ENCODE measurements at places on chromosomes 12 and 14. TPM values are rescaled to one million over a fixed set of nuclear protein-coding genes. Genes with fewer than 3 reads are reported as not detected.

GRCh38 chr14:36301159-36301558 is 19.3 kb downstream of the MBIP start:
- peaks cover 14% of the 10 kb centered on the region for H3K36me3 ChIP-seq
- no peak for DNase-seq
- no peaks in the 10 kb centered on the region for H3K27me3 ChIP-seq
- no peak overlapping the region for H3K4me3 ChIP-seq

DNA sequence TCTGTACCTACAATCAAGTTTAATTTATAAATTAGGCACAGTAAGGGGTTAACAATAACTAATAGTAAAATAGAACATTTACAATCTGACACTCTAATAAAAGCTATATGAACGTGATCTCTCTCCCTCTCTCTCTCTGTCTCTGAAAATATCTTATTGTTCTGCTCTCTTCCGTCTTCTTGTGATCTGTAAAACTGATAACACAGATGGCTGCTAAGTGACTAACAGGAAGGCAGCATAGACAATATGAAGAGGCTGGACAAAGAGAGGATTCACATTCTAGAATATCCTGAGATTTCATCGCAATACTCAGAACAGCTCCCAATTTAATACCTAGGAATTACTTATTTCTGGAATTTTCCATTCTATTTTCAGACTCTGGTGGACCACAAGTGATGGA is 827.2 kb downstream of the FLRT2 start:
- H3K4me3 ChIP-seq: no peak overlapping the region
- H3K27me3 ChIP-seq: no peaks in the 10 kb centered on the region
- no peak for DNase-seq
- H3K36me3 ChIP-seq: no peaks in the 10 kb centered on the region
- no peaks in the 10 kb centered on the region for H3K4me1 ChIP-seq

DNA sequence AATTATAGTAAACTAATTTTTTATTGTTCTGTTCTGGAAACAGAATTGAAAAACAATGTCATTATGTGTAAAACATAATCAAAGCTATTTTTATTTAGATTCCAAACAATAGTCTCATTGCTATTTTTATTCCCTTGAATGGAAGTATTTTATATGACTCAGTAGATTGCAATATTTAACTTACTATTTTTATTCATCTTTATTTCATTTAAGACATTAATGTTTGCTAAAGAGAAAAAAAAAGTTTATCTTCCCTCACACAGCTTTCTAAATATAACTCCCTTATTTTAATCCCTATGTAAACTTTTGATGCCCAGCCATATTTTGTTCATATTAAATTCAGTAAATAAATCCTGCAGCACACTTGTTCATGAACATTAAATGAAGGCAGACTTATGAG is 622.4 kb downstream of the SLC6A15 start:
- no peaks in the 10 kb centered on the region for H3K4me1 ChIP-seq
- H3K27me3 ChIP-seq: no peaks in the 10 kb centered on the region
- no peak for DNase-seq
- no peak overlapping the region for H3K27ac ChIP-seq

DNA sequence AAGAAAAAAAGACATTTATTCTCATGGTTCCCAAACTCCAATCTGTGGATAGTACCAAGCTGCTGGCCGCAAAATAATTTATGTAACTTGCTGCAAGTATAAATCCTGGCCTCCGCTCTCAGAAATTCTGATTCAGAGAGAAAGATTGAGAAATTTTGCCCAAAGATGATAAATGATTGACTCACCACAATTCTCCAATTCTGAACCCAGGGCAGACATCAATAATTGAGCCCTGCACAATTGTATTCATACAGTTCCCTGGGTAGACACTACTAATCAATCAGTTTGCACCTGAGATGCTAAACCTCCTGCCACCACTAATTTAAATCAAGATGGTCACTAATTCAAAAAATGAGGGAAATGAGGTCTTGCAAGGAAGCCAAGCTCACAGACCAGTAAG is 38.2 kb downstream of the TRPV4 start:
- DNase-seq: no peak
- no peaks in the 10 kb centered on the region for H3K4me1 ChIP-seq
- H3K27ac ChIP-seq: no peak overlapping the region

DNA sequence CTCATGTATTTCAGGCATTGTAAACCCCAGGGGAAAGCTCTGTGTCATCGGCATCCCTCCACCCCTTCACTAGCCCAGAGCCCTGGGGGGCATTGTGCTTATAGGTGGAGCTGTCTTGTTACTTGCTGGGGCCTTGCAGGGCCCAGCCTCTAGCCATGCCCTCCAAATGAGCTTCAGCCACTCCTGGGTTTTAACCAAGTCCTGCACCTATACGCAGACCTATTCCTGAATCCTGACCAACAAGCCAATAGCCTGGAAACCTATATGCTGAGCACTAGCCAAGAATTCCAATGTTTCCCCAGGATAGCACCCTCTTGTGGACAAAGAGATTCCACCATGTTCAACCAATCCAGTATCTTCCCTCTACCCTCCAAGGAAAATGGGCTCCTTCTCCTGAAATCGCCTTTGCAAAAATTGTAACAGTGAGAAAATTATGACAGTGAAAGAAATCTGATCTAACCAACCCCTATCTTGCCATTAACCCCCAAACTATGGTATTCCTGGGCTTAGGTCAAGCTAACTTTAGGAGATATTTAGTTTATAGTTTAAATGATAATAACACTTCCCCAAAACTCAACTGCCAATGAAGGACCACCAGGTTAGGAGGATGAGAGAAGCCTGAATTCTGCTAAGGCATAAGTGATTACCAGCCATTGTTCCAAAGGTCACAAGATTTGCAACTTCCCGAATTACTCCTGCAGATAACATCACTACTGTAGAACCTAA is 55.5 kb downstream of the TTC7B start:
- DNase-seq: peak; percentile 30
- peaks cover 13% of the 10 kb centered on the region for H3K4me1 ChIP-seq
- H3K4me3 ChIP-seq: no peak overlapping the region
- no peak overlapping the region for H3K27ac ChIP-seq

DNA sequence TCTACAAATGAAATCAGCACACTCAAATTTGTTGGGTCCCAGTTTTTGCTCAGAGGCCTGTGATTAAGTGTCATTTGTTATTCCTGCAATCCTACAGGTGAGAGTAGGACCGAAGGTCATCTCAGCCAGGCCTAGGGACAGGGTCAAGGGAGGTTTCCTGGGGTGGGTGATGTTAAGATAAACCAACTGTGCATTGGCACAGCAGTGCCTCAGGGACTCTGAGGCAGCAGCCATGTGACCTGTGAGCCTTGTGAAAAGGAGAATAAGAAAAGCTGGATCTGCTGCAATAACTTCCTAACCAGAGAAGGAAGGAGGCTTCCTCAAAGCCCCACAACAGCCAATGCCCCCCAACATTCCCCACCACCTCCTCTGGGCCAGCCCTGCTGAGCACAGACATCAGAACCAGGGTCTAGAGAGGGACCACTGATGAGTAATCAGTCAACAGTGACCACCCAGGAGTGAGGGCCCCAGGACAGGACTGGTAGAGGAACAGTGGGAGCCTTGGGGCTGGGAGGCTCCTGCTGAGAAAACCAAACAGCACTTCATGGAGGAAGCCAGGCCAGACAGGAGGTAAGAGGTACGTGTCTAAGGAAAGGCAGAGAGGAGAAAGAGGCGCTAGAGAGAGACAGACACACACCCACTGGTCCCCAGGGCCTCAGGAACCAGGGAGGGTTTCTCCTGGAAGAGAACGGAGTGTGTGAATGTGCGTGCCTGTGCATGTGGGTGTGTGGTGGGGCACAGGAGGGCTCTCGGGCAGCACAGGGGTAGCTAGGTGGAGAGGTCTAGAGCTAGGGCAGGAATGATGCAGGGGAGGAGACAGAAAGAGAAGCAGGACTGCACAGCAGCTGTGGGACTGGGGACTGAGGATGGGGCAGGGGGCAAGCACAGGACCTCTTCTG is 82.4 kb downstream of the ITPK1 start:
- H3K27me3 ChIP-seq: no peaks in the 10 kb centered on the region
- peak overlapping the region; percentile 10 for H3K27ac ChIP-seq
- H3K36me3 ChIP-seq: peaks cover 2% of the 10 kb centered on the region
- no peak overlapping the region for H3K4me3 ChIP-seq

GRCh38 chr12:56188778-56189098 is 545 bp downstream of the SMARCC2 start:
- peaks cover 20% of the 10 kb centered on the region for H3K36me3 ChIP-seq
- H3K27me3 ChIP-seq: no peaks in the 10 kb centered on the region
- H3K27ac ChIP-seq: peak overlapping the region; percentile 88
- DNase-seq: no peak
- peaks cover 15% of the 10 kb centered on the region for H3K4me1 ChIP-seq

DNA sequence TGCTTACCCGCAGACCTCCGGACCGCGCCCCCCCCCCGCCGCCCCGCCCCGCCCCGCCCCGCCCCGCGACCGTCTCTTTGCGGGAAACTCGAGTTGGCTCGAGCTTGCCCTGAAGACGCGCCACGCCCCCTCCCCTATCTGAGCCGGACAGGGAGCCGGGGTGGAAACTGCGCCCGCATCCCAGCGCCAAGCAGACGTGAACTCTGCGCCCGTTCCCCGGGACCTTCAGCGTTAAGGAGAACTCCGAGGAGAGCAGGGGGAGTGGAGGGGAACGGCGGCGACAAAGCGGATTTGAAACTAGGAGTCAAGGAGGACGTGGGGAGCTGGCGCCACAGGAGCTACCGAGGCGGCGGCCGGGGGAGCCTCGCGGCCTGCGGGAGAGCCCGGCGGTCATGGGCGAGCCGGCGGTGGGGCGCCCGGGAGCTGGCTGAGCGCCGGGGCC is at the start of gene KCNK13:
Gene KCNK13 (plus strand): TSS at position 310 of the 442 bp plus-strand sequence. CDS start 212 bp downstream, outside the sequence.
- no peak within 1 kb of the TSS for H3K27ac ChIP-seq
- no peaks in the 10 kb centered on the region for H3K36me3 ChIP-seq
- peaks cover 65% of the 10 kb centered on the region for H3K27me3 ChIP-seq
- H3K4me1 ChIP-seq: peaks cover 23% of the 10 kb centered on the region

- H3K36me3 ChIP-seq: no peaks in the 10 kb centered on the region
- no peaks in the 10 kb centered on the region for H3K27me3 ChIP-seq
- peaks cover 3% of the 10 kb centered on the region for H3K4me1 ChIP-seq
- DNase-seq: no peak
Measured at GRCh38 chr12:89873745-89874144, 165.1 kb upstream of the ATP2B1 start.

DNA sequence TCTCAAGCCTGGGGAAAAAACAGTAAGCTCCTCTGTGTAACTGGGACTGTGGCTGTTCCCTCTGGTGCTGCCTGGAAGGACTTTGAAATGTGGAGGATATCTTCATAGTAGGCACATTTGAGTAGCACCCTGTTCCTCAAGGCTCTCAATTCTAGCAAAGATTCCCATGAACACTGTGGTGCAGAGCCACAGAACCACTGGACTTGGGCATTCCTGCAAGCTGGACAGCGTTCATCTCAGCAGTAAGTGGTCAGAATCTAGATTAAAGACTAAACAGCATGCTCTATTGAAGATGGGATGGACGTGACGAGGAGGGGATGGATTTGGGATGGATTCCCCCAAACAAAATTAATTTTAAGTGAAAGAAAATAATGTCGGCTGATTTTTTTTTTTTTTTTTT is 9.4 kb upstream of the YBX3 start:
- H3K4me1 ChIP-seq: no peaks in the 10 kb centered on the region
- DNase-seq: no peak
- no peak overlapping the region for H3K4me3 ChIP-seq

DNA sequence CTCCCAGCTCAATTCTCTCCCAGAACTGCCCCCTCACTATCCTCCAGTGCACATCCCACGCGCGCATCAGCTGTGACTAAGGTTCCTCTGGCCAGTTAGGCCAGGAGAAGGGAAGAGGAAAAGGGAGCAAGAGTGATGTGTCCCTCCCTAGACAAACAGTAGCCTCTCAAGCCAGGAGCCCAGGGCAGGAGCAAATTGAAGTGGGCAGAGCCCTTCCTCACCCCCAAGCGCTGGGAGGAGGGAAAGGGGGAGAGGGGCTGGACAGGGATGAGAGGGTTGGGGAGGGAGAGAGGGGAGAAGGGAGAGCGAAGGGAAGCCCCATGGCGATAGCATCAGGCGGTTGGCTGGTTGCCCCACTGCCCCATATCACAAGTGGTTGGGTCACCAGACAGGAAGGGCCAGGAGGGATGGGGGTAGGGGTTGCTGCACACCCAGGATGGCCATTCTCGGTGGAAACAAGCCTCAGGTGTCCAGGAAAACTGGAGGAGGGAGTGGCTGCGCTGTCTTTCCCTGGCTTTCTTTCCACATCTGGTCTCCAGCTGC is 1.1 kb downstream of the CD63 start:
- peaks cover 61% of the 10 kb centered on the region for H3K4me1 ChIP-seq
- H3K36me3 ChIP-seq: peaks cover 44% of the 10 kb centered on the region
- peak overlapping the region; percentile 96 for H3K27ac ChIP-seq
- peak overlapping the region; percentile 82 for H3K4me3 ChIP-seq
- no peaks in the 10 kb centered on the region for H3K27me3 ChIP-seq

GRCh38 chr14:66076176-66076575 is 410.0 kb upstream of the CCDC196 start:
- no peak overlapping the region for H3K4me3 ChIP-seq
- no peak for DNase-seq
- no peaks in the 10 kb centered on the region for H3K36me3 ChIP-seq
- peaks cover 3% of the 10 kb centered on the region for H3K4me1 ChIP-seq

ERGIC2 gene
- 92.0 TPM for total RNA-seq

- H3K36me3 ChIP-seq: no peaks in the 10 kb centered on the region
- no peak overlapping the region for H3K27ac ChIP-seq
- DNase-seq: no peak
- no peaks in the 10 kb centered on the region for H3K27me3 ChIP-seq
- no peaks in the 10 kb centered on the region for H3K4me1 ChIP-seq
Measured at GRCh38 chr12:10048526-10048925, 18.0 kb downstream of the CLEC9A start.

GRCh38 chr12:46269429-46270241 is 792 bp upstream of the SLC38A1 start:
- peak overlapping the region; percentile 76 for H3K4me3 ChIP-seq
- H3K4me1 ChIP-seq: peaks cover 29% of the 10 kb centered on the region
- H3K27ac ChIP-seq: peak overlapping the region; percentile 76
- peaks cover 36% of the 10 kb centered on the region for H3K27me3 ChIP-seq
- peak; percentile 95 for DNase-seq
- no peaks in the 10 kb centered on the region for H3K36me3 ChIP-seq

GRCh38 chr12:47098099-47098498 is 18.3 kb upstream of the AMIGO2 start:
- H3K4me3 ChIP-seq: no peak overlapping the region
- no peak overlapping the region for H3K27ac ChIP-seq

DNA sequence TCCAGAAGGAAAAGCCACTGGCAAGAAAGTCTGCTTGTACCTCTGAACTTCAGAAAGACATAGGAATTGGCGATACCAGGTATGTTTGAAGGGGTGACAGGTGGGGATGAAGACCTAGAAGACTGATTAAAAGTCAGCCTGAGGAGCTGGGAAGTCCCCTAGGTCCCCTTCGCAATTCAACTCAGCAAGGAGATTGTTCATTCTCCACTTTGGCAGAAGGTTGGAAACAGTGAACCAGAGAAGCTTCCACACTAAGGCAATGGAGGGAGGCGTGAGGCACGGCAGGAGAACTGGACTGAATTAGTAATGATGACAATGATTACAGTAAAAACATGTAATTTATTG is 240.3 kb upstream of the TMPO start:
- no peaks in the 10 kb centered on the region for H3K36me3 ChIP-seq
- no peak for DNase-seq
- no peak overlapping the region for H3K27ac ChIP-seq
- no peak overlapping the region for H3K4me3 ChIP-seq
- H3K27me3 ChIP-seq: no peaks in the 10 kb centered on the region

All from spinal cord (tissue), 10 donors.